ENCODE measurements at places on chromosomes 13 and 19. TPM values are rescaled to one million over a fixed set of nuclear protein-coding genes. Genes with fewer than 3 reads are reported as not detected.

- H3K4me1 ChIP-seq: no peaks in the 10 kb centered on the region
- no peak for DNase-seq
- no peak overlapping the region for H3K27ac ChIP-seq
- H3K4me3 ChIP-seq: no peak overlapping the region
- H3K36me3 ChIP-seq: no peaks in the 10 kb centered on the region
Observed at GRCh38 chr13:86585835-86586234, 786.6 kb upstream of the SLITRK6 start.

DNA sequence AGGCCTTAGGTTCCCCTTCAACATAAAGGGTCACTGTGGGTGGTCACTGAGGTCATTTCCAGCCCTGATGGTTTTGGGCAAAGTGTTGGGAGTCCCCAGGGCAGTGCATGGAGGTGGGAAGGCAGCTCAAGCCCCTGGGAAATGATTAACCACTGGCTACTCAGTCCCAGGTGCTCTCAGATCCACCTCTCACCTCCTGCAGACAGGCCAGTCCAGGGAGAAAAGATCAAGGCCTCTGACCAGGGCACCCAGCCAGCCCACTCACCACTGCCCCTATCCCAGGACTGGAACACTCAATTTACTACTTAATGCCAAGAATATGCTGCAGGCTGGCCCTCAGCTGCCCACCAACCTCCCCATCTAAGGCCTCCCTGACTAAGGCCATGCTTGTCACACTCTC is 1307.9 kb downstream of the UQCRFS1 start:
- no peak overlapping the region for H3K4me3 ChIP-seq
- no peak overlapping the region for H3K27ac ChIP-seq
- no peak for DNase-seq
- no peaks in the 10 kb centered on the region for H3K4me1 ChIP-seq

DNA sequence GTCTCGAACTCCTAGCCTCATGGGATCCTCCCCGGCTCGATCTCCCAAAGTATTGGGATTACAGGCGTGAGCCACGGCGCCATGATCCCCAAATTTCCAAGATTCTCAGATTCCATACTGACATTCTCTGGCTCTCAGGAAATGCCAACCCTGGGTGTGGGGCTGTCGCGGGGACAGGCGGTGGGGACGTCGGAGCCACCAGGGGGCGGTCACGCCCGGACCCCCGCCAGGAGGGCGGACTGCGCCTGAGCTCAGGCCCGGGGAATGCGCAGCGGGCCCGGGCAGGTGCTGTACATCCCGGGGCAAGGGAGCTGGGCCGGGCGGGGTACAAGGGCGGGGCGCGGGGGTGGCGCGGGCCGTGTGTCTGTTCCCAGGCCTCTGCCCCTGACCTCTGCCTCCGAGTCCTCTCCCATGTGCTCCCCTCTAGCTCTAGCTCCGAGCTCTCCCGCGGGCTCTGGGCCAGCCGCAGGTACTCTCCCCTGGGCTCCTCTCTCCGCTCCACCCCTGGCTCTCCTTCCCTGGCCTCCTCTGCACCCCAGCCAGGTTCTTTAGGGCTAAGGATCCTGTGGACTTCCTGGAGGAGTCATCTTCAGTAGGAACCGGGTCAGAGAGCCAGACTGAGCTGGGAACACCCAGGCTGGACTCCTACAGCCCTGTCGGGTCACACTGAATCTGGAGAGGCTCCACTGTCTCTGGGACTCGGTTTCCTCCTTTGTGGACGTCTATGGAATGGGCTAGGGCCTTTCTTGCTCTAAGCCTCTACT is 2.4 kb downstream of the PPP1R13L start:
- H3K4me1 ChIP-seq: peaks cover 15% of the 10 kb centered on the region
- H3K27ac ChIP-seq: peak overlapping the region; percentile 97
- no peaks in the 10 kb centered on the region for H3K27me3 ChIP-seq
- DNase-seq: peak; percentile 72
- no peaks in the 10 kb centered on the region for H3K36me3 ChIP-seq

- H3K27me3 ChIP-seq: no peaks in the 10 kb centered on the region
- no peak overlapping the region for H3K4me3 ChIP-seq
- H3K27ac ChIP-seq: no peak overlapping the region
- peaks cover 6% of the 10 kb centered on the region for H3K36me3 ChIP-seq
- DNase-seq: no peak
Observed at GRCh38 chr19:10368101-10368803, 12.1 kb downstream of the TYK2 start.

DNA sequence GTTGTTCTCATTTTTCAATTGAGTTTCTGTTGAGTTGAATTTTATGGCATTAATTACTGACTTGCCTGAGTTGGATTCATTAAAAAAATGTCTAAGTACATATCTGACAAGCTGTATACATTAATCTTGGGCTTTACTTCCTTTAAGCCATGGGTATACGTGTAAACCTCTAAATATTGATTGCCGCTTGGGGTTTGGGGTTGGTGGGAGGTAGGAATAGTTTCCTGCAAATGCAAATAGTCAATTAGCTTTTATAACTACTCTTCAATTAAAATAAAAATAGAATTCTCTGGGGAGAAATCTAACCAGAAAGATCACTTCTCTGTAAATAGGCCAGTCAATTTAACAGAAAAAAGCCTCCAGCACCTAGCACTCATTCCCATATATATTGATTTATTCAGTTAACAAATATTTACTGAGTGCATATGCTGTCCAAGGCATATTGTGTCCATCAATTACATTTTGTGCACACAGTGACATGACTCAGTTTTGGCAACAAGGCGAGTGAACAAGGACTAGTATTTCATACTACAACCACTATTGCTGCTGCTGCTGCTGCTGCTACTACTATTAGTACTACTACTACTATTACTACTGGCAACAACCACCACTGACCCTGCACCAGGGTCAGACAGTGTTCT is 306.8 kb downstream of the RFC3 start:
- H3K4me1 ChIP-seq: no peaks in the 10 kb centered on the region
- H3K36me3 ChIP-seq: no peaks in the 10 kb centered on the region
- DNase-seq: no peak
- no peak overlapping the region for H3K4me3 ChIP-seq

GRCh38 chr19:43705729-43706128 is 10.1 kb upstream of the IRGC start:
- no peak overlapping the region for H3K4me3 ChIP-seq
- no peak for DNase-seq
- H3K36me3 ChIP-seq: no peaks in the 10 kb centered on the region

DNA sequence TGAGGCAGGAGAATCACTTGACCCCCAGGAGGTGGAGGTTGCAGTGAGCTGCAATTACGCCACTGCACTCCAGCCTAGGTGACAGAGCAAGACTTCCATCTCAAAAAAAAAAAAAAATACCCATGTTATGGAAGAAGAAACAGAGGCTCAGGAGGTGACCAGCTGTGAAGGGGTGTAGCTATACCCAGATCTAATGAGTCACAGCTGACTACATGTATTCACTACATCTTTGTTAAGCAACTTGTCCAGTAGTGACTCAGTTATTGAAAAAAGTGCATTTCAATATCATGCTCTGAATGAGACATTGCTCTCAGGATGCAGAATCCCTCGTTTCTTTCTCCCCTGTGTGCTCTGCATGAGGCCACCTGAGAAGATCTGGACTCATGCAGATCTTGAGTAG is 16.1 kb upstream of the SPART start:
- no peak for DNase-seq
- no peak overlapping the region for H3K27ac ChIP-seq
- H3K36me3 ChIP-seq: no peaks in the 10 kb centered on the region
- no peaks in the 10 kb centered on the region for H3K4me1 ChIP-seq

DNA sequence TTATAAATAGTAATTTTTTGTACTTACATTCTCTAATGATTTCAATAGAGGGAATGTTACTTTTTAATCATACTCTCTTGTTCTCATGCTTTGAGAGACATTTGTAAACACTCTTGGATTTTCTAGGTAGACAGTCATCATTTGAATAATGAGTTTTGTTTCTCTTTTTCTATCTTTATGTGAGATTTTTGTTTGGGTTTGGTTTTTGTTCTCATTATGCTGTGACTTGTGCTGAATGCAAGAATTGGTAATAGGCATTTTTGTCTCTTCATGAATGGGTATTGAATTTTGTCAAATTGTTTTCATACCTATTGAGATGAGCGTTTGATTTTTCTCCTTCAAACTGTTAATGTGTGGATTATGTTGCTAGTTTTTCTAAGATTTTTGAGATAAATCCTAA is 56.8 kb upstream of the GPR183 start:
- no peaks in the 10 kb centered on the region for H3K27me3 ChIP-seq
- no peaks in the 10 kb centered on the region for H3K4me1 ChIP-seq
- DNase-seq: no peak
- H3K27ac ChIP-seq: no peak overlapping the region
- H3K4me3 ChIP-seq: no peak overlapping the region
- no peaks in the 10 kb centered on the region for H3K36me3 ChIP-seq

GRCh38 chr19:33734913-33735312 is 61.8 kb upstream of the KCTD15 start:
- no peaks in the 10 kb centered on the region for H3K27me3 ChIP-seq
- no peaks in the 10 kb centered on the region for H3K4me1 ChIP-seq
- H3K36me3 ChIP-seq: no peaks in the 10 kb centered on the region

DNA sequence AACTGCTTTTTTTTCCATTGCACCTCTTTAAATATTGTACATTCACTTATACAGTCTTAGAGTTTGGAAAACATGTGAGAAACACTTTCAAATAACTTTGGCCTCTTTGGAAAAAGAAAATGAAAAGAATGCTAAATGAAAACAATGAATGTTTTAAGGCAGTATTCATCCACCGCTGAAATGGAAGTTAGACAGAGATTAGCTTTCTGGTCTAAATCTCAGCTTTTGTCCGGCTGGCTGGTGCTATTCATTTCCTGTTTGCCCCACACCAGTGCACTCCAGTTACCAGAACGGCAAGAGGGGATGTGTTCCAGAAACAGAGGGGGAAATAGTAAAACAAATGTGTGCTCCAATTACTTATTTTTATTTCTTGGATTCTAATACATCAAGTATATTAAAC is 1201.3 kb downstream of the EFNB2 start:
- H3K36me3 ChIP-seq: no peaks in the 10 kb centered on the region
- H3K27me3 ChIP-seq: no peaks in the 10 kb centered on the region
- no peak overlapping the region for H3K4me3 ChIP-seq
- no peak for DNase-seq
- no peak overlapping the region for H3K27ac ChIP-seq

DNA sequence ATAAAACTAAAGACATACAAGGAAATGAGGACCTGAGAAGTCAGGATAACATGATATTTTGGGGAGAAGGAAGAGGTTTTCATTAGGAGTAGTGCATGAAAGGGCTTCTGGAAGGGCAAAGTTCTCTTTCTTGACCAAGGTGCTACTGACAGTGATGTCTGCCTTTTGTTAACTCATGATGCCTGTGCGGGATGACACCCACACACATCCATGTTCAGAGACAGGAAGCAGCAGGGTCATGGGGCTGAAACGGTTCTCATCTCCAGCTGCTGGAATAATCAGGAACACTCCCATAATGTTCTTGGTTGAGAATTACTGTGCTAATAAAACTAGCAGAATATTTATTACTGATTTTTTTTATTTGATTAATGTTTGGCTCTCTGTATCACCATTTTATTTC is 29.1 kb downstream of the KCNC3 start:
- H3K27ac ChIP-seq: no peak overlapping the region
- H3K36me3 ChIP-seq: no peaks in the 10 kb centered on the region
- no peak for DNase-seq
- H3K27me3 ChIP-seq: no peaks in the 10 kb centered on the region
- H3K4me3 ChIP-seq: no peak overlapping the region

GRCh38 chr13:82963226-82964099 is 918.8 kb downstream of the SLITRK1 start:
- H3K4me3 ChIP-seq: no peak overlapping the region
- no peaks in the 10 kb centered on the region for H3K4me1 ChIP-seq
- no peaks in the 10 kb centered on the region for H3K36me3 ChIP-seq
- no peak for DNase-seq

GRCh38 chr19:29617366-29618266 is 11.5 kb downstream of the POP4 start:
- no peak overlapping the region for H3K27ac ChIP-seq
- no peak for DNase-seq
- no peaks in the 10 kb centered on the region for H3K27me3 ChIP-seq
- no peaks in the 10 kb centered on the region for H3K4me1 ChIP-seq
- H3K4me3 ChIP-seq: no peak overlapping the region

- DNase-seq: no peak
- no peaks in the 10 kb centered on the region for H3K27me3 ChIP-seq
- no peaks in the 10 kb centered on the region for H3K36me3 ChIP-seq
Observed at GRCh38 chr13:62933809-62934208, 1518.2 kb upstream of the PCDH20 start.

DNA sequence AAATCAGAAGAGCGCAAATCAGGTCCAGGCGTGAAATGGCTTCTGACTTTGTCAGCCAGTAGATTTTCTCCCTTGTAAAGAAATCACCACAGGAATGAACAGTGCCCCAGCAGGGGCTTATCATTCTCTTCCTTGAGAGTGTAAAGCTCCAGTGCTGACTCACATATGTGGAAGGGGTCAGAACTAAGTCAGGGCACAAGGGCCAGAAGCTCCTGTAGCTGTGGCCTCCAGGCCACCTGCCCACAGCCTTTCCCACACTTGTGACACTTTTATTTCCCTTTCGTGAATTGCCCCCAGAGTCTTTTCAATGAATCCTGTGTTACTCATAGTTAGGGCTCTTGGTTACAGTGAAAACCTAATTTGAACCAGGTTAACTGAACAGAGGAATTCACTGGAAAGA is 99.6 kb downstream of the SUCLA2 start:
- H3K36me3 ChIP-seq: no peaks in the 10 kb centered on the region
- H3K4me3 ChIP-seq: no peak overlapping the region
- no peaks in the 10 kb centered on the region for H3K27me3 ChIP-seq
- no peak for DNase-seq

GRCh38 chr13:46672338-46673090 is 119.5 kb downstream of the LRCH1 start:
- no peaks in the 10 kb centered on the region for H3K27me3 ChIP-seq
- H3K4me3 ChIP-seq: no peak overlapping the region
- H3K4me1 ChIP-seq: peaks cover 3% of the 10 kb centered on the region
- H3K36me3 ChIP-seq: no peaks in the 10 kb centered on the region

DNA sequence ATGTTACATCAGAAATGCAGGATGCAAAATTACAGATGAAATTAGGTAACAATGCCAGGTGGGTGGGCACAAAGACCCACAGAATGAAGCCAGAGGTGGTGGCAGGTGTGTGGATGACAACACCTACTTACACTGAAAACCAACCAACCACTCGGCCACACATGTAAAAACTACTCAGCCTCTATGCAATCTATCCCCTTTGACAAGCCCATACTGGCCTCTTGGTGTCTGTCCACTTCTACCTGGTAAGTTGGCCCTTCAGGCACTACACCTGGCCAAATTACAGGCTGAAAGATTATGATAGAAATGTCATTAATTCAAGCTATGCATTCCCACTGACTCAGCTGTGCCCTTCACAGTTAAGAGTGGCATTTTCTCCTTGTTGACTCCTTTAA is 50.0 kb downstream of the BRD4 start:
- no peak for DNase-seq
- H3K4me3 ChIP-seq: no peak overlapping the region
- H3K4me1 ChIP-seq: peaks cover 26% of the 10 kb centered on the region

HPN gene
- 18.0 TPM for total RNA-seq

CADM4 gene
- total RNA-seq: 20.8 TPM

CEACAM8 gene
- total RNA-seq: not detected

ATXN8OS gene
- total RNA-seq: not detected

KLK4 gene
- not detected for total RNA-seq

GNA15 gene
- 16.2 TPM for total RNA-seq

UGGT2 gene
- total RNA-seq: 70.7 TPM

SIGLEC9 gene
- total RNA-seq: 4.3 TPM

ZNF799 gene
- total RNA-seq: 10.4 TPM

KLK14 gene
- total RNA-seq: not detected

C5AR2 gene
- 6.6 TPM for total RNA-seq

RHPN2 gene
- 1.4 TPM for total RNA-seq

TTC9B gene
- 0.29 TPM for total RNA-seq

Measured in breast epithelium (tissue), 4 donors.